ENCODE measurements at places on chromosomes 7 and 10. TPM values are rescaled to one million over a fixed set of nuclear protein-coding genes. Genes with fewer than 3 reads are reported as not detected.

EBLN1 gene
- total RNA-seq, result not detected

FEZF1 gene
- total RNA-seq, result not detected

OR2A7 gene
- not detected for total RNA-seq

GIMAP1 gene
- total RNA-seq, result 9.4 TPM

TAS2R4 gene
- total RNA-seq, result not detected

CFAP43 gene
- total RNA-seq, result 0.15 TPM

NODAL gene
- not detected for total RNA-seq

ACTR3C gene
- 0.07 TPM for total RNA-seq

LRRD1 gene
- not detected for total RNA-seq

CUTC gene
- 19.1 TPM for total RNA-seq

SH2D4B gene
- total RNA-seq, result not detected

SLC18A2 gene
- total RNA-seq, result not detected

DNAJC12 gene
- 0.39 TPM for total RNA-seq

SAMD9L gene
- 40.4 TPM for total RNA-seq

SPDYE3 gene
- 0.05 TPM for total RNA-seq

PNLIPRP2 gene
- not detected for total RNA-seq

ADCYAP1R1 gene
- total RNA-seq, result not detected

ZNF804B gene
- not detected for total RNA-seq

TMEM106B gene
- 35.2 TPM for total RNA-seq

CCDC3 gene
- total RNA-seq, result 2.4 TPM

TFR2 gene
- total RNA-seq, result 0.44 TPM

OPN4 gene
- not detected for total RNA-seq

CALY gene
- not detected for total RNA-seq

GALNT17 gene
- not detected for total RNA-seq

LIPM gene
- not detected for total RNA-seq

MORN4 gene
- 6.1 TPM for total RNA-seq

NOS3 gene
- 25.3 TPM for total RNA-seq

CALML3 gene
- not detected for total RNA-seq

FKBP6 gene
- not detected for total RNA-seq

HABP2 gene
- not detected for total RNA-seq

GRID2IP gene
- total RNA-seq, result not detected

HYAL4 gene
- total RNA-seq, result 0.49 TPM

FRMD4A gene
- total RNA-seq, result 75.3 TPM

SRRM3 gene
- 0.93 TPM for total RNA-seq

CALD1 gene
- total RNA-seq, result 120 TPM

HECW1 gene
- not detected for total RNA-seq

CFAP70 gene
- total RNA-seq, result 0.05 TPM

CCL26 gene
- not detected for total RNA-seq
